ENCODE measurements at places on chromosomes 5 and 9.

GRCh38 chr9:32706004-32706724 is 70.7 kb upstream of the TAF1L start:
- DNase-seq: no peak

DNA sequence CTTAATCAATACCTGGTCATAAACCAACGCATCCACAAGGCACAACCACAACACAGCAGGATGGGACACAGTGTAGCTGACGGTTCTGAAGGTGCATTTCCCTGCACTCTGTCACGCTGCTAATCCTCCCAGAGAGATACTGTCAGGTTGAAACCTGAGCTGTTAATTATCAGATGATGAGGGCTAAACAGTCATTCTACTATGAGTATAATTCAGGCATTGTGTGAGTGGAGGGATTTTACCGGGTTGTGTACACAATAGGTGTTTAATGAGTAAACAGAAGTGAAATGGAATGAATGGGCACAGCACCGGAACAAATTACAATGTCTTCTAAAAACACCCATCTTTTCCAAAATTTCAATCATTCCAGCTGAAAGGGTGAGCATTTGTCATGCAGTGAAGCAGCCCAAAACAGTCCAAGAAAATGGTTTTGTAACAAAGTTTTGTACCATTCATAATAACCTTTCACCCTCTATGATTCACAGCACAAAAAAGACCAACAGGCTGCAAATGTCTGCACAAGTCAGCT is 71.5 kb downstream of the ABCA1 start:
- DNase-seq: no peak

GRCh38 chr5:174545926-174546325 is 178.5 kb upstream of the MSX2 start:
- no peak for DNase-seq

DNA sequence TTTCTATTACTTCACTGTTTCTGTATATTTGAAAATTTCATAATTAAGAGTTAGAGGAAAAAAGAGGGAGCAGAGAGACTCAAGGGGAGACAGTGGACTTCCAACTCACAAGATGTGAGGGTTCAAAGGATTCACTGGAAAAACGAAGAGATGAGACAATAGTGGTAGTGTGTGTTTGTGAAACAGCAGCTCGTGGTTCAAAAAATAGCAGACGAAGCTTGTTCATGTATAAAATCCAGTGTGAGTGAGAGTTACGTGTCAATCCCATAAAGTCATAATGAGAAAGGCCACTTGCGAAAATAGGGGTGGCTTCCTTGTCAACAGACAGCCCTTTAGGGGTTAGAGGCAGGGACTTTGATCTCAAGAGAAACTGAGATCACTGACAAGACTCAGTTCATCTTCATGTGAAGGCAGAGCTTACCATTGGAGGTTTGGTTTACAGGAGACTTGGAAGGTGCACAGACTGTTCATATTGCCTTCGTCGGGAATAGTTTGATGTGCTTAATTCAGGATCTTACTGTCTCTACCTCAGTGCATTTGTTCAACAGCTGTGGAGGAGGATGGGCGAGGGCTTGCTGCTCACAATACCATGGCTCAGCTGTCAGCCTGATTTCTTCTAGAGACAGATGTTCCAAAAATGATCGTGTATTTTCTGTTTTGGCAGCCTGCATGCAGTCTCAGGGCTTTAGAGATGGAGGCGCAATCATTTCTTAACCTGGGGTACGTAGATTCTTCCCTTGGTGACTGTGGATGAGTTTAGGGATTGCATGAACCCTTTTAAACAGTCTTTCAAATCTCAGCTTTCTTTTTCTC is 105.7 kb upstream of the KLF9 start:
- no peak for DNase-seq

DNA sequence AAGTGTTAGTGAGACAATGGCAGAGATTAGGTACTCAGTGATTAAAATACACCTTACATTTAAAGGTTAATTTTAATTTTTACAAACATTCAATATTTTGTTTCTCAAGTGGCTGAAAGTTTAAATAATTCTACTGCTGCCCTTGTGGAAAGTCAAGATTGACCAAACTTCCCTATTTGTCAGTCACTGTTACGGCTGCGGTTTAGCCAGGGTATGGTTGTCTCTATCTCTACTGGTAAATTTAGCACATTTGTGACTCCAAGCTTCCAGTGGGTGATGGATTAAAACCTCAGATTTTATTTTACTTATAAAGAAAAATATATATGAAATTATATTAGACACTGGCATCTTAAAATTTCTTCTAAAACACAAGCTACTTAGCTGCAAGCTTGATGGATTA is 368.4 kb downstream of the CDH18 start:
- no peak for DNase-seq

GRCh38 chr5:55929020-55929799 is 65.6 kb downstream of the IL6ST start:
- DNase-seq: no peak

GRCh38 chr5:150339165-150339564 is 18.3 kb upstream of the TCOF1 start:
- DNase-seq: no peak

DNA sequence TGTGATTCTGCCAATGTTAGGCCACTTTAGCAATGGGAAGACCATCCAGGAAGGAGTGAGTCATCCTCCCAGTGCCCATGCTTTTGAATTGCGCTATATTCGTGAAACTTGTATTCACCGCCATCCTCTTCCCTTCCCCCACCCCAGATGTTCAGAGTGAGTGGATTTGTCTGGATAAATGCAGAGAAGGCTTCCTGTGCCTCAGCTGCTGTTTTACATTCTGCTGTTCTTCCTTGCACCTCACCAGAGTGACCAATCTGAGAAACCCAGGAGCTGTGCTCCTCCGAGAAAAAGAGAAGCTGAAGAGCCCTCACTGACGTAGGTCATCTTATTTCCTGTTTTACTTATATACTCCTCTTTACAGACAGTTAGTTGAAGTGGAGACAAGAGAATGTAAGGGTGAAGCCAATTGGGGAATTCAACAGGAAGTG is 24.6 kb upstream of the SVEP1 start:
- DNase-seq: no peak

DNA sequence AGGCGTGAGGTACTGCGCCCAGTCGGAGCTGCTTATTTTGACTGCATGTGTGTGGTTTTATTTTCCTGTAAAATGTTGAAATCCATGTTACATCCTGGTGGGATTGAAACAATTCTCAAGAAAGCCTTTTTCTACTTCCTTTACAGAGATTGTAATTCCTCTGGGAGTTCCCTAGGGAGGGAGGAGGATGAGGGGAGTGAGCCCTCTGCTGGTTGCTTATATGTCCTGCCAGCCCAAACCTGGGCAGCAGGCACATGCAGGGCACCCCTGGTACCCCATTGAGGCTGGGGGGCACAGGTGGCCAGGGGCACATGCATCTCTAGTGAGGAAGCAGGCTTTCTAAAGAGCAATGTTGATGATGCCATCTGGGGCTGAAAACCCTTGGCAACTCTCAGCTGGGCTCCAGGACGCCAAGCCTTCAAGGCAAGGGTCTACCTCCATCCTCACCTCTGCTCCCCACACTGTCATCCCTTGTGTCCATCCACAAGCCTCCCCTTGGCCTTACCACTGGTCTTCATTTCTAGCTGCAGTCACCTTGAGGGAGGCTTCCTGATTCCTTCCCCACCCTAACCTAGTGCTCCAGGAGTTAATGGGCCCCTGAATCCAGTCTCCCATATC is 84.7 kb upstream of the TNFSF8 start:
- no peak for DNase-seq

DNA sequence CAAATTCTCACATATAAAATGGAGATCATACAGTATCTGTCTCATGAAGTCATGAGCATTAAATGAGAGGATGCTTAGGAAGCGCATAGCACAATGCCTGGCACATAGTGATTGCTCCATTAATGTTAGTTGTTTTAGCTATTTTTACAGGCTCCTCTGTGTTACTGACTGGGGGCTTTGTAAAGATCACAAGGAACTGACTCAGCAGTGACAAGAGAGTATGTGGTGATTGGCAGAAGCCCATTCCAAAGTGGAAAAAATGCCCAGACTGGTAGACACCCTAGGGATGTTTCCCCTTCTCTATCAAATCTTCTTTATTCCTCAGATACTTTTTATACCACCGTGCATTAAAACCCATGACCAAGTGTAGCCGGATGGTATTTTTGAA is 33.5 kb downstream of the ABLIM3 start:
- no peak for DNase-seq

DNA sequence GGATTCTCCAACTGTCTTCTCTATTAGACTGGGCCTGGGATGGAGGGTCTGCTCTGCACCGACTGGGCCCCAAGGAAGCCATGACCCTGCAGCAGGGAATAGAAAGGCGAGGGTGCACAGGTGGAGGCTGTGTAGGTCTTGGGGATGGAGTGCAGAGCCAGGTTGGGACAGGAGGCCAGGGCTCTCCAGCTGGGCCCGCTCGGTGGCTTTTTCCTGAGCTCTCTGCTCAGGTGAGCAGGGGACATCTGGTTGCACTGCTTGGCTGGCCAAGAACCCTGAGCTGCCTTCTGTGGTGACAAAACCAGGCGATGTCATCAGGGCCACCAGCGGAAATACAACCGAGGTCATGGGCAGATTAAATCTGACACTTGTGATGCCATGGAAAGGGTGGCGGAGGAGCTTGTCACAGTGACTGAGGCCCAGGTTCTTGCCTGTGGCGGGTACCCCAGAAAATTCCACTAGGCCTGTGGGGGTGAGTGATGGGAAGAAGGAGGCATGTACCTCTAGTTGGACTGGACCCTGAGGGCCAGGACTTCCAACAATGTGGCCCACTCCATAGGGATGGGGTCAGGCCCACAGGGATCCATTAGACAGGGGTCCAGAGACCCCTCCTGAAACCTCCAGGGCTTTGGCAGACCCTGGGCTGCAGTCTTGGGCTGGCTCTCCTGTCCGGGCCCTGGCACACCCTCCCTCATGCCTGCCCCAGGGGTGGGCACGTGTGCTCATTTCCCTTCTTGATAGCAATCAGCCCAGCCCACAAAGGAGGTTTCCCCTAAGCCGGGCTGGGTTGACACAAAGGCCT is 4.4 kb upstream of the IL3 start:
- peak; percentile 20 for DNase-seq

GRCh38 chr5:124527220-124527991 is 219.0 kb downstream of the ZNF608 start:
- DNase-seq: no peak

GRCh38 chr5:152306386-152306785 is 98.7 kb downstream of the NMUR2 start:
- no peak for DNase-seq

DNA sequence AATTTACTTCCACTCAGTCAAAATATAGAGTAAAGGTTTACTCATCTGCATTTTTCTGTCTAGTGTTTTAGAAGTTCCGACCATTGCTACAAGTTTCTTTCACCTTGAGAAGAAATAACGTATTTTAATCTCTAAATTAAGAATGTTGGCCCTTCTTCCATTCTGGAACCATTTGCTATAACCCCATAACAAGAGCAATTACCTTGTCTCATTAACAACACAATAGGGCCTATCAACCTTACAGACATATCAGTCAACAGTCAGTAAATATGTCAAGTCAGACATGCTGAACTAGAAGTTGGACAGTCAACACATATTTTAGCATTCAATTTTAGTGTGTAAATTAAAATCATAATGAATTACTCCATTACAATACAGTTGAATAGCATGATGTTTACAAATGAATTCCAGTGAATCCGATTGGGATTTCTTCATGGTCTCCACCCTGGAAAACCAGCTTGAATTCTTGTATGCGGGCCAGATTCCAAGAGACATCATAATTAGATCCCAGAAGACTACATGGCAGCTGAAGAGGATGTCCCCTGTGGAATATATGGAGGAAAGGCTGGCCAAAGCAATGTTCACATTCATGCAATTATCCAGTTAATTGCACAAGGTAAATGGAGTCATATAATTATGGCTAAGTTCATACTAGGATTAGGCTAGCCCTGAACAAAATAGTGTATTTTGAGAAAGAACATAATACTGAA is 196.2 kb upstream of the TARS1 start:
- no peak for DNase-seq

DNA sequence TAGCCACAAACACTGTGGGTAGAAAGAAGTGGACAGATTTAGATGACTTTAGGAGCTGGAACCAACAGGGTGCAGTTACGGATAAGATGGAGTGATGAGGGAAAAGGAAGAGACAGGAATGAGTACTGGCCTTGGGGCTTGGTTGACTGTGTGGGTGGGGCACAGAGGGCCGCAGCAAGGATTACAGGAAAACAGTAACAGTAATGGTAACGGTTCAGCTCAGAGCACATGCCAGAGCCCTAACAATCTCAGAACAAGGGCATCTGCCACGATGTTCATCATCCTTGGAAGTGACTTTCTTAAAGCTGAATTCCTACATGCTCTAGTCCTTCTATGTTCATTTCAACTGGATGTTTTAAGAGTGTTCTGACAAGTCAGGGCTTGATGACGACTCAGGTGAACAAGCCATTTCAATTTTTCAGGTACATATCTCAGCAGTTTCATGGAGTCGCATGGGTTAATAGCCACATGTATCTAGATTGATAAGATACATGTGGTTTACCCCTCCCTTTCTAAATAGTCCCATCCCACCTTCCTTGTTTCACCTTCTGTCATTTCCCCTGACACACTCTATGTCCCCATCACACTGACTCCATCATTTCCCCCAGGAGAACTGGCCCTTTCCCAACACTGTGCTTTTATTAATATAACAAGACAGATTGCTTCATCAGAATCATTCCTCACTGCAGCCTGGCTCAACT is 65.0 kb downstream of the CEMIP2 start:
- no peak for DNase-seq

DNA sequence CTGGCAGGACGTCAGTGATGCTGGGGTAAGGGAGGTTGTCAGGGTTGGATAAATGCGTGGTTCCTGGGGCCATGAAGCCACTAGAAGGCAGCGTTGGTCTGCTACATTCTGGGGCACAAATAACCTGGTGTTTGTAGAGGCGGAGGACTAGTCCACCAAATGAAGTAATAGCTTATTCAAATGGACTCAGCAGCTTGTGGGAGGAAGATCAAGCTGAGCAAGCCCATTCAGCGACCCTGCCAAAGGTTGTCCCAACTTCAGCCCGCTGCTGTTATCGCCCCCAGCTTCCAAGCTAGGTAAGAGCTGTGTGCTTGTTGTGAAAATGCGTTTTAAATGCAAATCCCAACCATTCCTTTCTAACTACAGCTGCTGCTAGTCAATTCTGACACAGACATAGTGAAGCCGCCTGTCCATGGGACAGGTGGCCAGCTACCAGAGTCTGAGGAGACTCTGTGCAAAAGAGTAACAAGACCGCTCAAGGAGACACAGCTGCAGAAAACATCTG is 7.6 kb upstream of the FAM240B start:
- no peak for DNase-seq

DNA sequence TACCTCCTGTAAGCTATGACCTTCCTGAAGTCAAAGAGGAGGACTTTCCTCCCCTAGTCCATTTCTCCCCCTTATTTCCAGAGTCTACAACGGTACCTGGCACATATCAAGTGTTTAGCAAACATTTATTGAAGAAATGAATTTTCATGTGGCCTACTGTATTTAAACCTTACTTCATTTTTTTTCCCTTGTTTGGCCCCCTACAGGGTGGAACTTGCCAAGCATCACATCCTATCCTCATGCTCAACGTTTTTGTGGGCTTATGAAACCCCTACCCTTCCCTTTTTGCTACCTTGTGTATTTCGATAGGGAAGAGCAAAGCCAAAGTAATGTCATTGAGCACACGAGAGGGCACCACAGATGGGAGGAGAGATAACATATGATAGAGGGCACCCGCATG is 1857.8 kb upstream of the WWC1 start:
- no peak for DNase-seq
